ENCODE measurements at places on chromosomes 7 and 10.

DNA sequence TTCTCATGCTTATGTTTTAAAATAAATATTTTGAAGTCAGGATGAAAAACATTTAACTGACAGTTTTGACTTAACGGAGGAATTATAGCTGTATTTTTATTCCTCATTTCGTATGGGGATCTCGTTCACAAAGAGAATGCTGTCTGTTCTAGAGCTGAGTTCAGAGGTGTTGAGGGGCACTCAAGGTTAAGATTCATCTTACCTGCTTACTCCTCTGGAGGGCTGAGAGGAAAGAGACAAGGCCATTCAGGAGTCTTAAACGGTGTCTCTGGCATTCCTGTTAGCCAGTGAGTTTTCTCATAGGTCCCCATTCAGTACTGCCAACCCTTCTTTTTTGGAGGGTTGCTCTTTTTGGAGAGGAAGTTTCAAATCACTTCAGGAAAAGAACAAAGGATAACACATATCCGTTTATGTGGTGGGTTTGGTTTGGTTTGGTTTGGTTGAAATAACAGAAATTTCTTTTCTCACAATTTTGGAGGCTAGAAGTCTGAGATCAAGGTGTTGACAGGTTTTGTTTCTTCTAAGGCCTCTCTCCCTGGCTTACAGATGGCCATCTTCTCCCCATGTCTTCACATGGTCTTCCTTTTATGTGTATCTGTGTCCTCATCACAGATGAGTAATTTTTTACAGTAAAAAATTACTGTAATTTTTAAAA lies 23.1 kb downstream of the CALHM2 start:
- no peak for DNase-seq

GRCh38 chr7:146645383-146645976 lies 528.9 kb downstream of the CNTNAP2 start:
- DNase-seq: no peak

- no peak for DNase-seq
These were observed 101.0 kb downstream of the UBE2H start for GRCh38 chr7:129851809-129852208.

DNA sequence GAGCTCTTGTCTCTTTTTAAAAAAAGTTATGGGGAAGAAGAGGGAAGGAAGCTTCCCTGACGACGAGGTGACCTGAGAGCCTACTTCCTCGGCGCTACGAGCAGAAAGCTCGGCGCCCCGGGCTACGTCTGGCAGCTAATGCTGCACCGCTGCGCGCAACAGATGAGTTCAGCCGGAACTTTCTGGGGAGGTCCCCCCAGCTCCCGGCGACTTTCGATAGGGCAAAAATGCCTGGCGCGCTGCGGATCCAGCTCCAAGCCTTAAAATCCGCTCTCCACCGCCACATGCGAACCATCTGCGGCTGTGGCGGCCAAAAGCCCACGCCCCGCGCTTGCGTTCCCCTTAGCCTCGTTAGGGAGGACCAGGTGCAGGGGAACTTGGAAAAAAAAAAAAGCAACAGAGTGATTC lies 621 bp downstream of the P4HA1 start:
- DNase-seq: peak; percentile 69

DNA sequence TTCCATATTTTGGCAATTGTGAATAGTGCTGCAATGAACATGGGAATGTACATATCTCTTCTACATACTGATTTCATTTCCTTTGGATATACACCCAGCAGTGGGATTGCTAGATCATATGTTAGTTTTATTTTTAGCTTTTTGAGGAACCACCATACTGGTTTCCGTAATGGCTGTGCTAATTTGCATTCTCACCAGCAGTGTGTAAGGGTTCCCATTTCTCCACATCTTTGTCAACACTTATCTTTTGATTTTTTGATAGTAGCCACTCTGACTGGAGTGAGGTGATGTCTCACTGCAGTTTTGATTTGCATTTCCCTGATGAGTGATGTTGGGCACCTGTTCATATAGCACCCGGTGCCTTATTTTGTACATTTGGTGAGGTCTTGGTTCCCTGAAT lies 519.6 kb downstream of the REEP3 start:
- DNase-seq: no peak

DNA sequence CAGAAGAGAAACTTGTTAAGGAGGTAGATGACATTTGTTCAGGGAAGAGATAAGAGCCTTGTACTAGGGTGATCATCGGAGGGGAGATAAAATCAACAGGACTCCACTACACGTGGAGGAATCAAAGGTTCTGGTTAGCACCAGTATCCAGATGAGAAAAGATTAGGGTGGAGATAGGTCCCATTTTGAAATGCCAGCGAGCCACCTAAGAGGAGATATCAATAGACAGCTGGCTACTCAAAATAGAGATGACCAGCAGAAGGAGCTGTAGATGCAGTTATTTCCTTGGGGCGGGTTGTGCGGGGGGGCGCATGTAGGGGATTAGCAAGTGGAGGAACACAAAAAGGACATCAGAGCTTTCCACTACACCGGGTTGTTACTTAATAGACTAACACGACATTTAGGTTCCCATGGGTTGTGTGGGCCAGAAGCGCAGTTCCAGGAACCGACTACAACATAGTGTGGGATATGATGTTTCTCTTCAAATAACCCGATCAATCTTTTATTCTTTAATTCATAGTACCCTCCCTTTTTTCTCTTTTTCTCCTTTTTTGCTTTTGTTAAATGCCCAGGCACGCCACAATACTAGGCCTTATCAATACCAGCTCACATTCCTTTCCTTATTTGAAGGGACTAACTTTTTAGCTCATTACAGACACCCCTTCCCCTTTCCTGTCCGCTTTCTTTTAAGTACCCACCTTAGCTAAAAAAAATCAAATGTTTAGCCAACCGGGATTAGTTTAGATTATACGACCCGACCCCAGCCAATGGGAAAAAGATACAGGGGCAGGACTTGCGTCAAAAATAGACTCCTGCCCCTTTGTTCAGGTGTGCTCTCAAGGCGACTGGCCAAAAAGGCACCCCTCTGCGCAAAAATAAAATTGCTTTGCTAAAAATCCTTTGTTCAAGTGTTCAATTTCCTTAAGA lies 2.0 kb upstream of the KIF11 start:
- DNase-seq: no peak

- no peak for DNase-seq
These were observed 128.4 kb upstream of the RSU1 start for GRCh38 chr10:16945593-16945992.

GRCh38 chr10:83988435-83988834 lies 150.9 kb upstream of the GHITM start:
- DNase-seq: no peak

DNA sequence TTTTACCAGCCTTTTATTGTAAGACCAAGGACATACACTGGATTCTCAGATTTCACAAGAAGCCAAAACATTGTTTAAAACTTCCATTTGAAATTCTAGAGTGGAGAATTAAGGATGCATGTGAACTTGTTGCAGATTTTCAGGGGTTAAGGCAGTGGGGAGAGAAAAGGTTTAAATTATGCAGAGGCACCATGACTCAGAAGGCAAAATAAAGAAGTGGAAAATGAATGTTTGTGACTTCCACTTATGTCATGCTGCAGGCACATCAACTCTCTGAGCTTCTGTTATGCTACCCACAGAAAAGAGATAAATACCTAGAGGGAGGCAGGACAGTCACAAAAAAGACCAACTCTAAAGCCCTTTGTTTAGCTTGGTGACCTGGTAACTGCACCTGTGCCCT lies 84.4 kb upstream of the BET1 start:
- no peak for DNase-seq

- DNase-seq: no peak
These were observed 138.7 kb downstream of the PTPN20 start for GRCh38 chr10:47049906-47050305.

DNA sequence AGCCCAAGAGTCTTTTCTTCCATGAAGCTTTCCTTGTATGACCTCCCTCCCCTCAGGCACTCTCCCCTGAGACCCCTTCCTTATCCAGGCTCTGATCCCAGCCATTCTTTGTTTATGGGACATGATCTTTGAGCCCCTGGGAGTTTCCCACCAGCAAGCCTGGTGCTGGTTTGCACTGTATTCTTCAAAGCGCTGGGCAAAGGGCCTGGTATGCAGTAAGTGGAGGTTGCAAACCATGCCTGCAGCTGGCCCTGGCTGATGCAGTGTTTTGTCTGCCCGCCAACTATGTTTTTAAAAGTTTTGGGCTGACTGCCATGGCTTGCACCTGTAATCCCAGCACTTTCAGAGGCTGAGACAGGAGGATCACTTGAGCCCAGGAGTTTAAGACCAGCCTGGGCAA lies 6.8 kb upstream of the NODAL start:
- no peak for DNase-seq

DNA sequence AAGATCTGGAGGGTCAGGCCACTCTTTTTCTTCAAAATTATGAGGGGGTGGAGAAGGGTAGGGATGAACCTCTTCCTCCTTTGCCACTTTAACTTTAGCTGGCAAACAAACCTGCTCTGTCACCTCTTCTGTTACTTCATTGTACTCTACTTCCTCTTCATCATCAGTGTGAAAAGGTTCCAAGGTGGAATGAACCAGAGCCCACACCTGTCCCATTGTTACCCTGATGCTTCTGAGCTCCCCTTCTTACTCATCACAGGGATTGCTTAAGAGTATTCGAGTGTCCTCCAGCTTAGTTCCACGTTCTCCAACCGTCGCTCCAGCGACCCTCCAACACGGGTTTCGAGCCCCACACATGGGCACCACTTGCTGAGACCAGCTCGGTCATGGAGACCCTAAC lies 5.2 kb downstream of the MRPS24 start:
- DNase-seq: no peak

GRCh38 chr10:118161461-118162246 lies 114.9 kb upstream of the RAB11FIP2 start:
- no peak for DNase-seq

- DNase-seq: no peak
These were observed 190.6 kb upstream of the CCDC6 start for GRCh38 chr10:60096761-60097513.

- no peak for DNase-seq
These were observed 61.8 kb downstream of the NEURL1 start for GRCh38 chr10:103555325-103555649.

- no peak for DNase-seq
These were observed 464.9 kb upstream of the NRP1 start for GRCh38 chr10:33799281-33799943.

DNA sequence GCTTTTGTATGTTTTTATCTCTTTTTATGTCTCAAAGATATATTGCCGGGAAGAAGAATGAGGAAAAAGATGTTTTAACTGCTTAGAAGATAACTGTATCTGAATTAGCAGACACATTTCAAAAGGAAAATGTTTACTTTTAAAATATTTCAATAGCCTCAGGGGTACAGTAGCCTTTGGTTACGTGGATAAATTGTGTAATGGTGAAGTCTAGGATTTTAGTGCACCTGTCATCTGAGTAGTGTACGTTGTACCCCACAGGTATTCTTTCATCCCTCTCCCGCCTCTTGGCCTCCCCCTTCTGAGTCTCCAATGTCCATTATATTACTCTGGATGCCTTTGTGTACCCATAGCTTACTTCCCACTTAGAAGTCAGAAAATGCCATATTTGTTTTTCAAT lies 222.1 kb downstream of the FANK1 start:
- no peak for DNase-seq

DNA sequence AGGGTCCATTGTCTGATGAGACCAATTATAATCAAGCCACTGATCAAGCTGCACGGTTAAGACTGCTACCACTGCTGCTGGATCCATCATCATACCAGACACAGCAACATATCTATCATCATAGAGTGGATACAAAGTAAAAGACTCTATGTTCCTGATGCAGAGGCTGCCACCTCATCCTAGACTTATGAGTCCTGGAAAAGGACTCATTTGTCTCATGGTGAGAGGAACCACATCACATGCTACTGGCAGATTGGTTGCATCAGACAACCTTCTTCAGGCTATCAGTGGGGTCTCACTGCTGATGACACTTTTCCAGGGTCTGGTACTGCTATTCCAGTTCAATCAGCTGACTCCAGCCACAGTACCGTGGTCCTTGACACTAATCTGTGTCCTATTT lies 79.0 kb downstream of the ABI1 start:
- no peak for DNase-seq

DNA sequence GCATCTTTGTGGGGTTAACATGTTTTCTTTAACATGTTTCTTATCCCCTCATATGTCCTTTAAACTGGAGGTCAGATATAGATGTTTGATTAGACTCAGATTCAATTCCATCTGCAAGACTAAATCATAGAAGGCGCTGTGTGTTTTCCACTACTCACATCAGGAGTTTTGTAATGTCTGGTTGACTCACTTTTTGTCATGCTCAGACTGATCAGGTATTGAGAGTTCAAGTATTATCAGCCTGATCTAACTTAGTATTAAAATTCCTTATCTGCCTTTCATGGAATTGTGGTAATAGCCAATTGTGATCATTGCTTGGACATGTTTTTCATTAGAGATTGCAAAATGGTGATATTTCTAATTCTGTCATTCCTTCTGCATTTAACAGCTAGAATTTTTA lies 30.2 kb downstream of the ENTPD7 start:
- no peak for DNase-seq

- no peak for DNase-seq
These were observed 97.5 kb upstream of the PHYHIPL start for GRCh38 chr10:59078978-59079377.

Measured in effector memory CD8-positive, alpha-beta T cell (primary cell).